ENCODE measurements at places on chromosomes 5 and 9. TPM values are rescaled to one million over a fixed set of nuclear protein-coding genes. Genes with fewer than 3 reads are reported as not detected.

GRCh38 chr5:167833456-167833855 is 458.0 kb upstream of the WWC1 start:
- H3K4me3 ChIP-seq: no peak overlapping the region
- no peak overlapping the region for H3K27ac ChIP-seq
- no peak for DNase-seq
- H3K4me1 ChIP-seq: no peaks in the 10 kb centered on the region

DNA sequence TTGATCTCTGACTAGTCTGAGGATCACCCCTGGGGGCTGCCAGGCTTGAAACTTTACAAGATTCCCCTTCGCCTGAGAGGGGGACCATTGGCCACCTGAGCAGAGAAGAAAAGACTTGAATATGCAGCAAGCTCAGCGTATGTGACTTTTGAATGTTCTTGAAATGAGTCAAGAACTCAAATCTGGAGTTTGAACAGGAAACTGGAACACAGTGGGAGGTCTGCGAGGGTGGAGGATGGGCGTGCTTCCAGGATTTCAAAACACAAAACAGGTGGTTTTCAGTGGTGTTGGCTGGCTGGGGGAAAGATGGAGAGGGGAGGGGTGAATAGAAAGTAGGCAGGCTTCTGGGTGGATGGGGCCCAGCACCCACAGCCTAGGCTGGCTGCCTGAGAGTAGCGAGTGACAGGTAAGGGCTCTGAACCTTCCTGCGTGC is 40.6 kb downstream of the TMEM174 start:
- H3K4me3 ChIP-seq: no peak overlapping the region
- peak; percentile 92 for DNase-seq
- no peak overlapping the region for H3K27ac ChIP-seq
- no peaks in the 10 kb centered on the region for H3K36me3 ChIP-seq
- 0 out of 2 replicates have a peak, but pooled peaks cover 3% of the 10 kb centered on the region for H3K27me3 ChIP-seq

DNA sequence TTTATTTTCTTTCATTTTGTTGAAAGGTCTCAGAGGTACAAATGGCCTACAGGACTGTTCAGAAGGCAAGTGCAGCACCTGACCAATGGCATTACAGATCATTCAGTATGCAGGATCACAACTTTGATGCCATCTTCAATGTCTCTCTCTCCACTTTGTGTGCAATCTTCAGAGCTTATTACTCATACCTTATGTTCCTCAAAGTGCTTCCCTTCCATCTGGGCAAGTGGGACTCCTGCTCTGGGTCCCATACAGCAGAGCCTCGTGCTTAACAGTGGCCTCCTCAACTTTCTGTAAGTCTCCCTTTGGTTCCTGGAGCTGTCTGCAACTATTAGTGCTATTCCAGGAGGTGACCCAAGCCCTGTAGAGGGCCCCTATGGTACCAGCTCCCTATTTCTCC is 358.4 kb upstream of the RPS23 start:
- no peak overlapping the region for H3K27ac ChIP-seq
- H3K36me3 ChIP-seq: no peaks in the 10 kb centered on the region
- H3K27me3 ChIP-seq: no peaks in the 10 kb centered on the region
- H3K4me3 ChIP-seq: no peak overlapping the region

DNA sequence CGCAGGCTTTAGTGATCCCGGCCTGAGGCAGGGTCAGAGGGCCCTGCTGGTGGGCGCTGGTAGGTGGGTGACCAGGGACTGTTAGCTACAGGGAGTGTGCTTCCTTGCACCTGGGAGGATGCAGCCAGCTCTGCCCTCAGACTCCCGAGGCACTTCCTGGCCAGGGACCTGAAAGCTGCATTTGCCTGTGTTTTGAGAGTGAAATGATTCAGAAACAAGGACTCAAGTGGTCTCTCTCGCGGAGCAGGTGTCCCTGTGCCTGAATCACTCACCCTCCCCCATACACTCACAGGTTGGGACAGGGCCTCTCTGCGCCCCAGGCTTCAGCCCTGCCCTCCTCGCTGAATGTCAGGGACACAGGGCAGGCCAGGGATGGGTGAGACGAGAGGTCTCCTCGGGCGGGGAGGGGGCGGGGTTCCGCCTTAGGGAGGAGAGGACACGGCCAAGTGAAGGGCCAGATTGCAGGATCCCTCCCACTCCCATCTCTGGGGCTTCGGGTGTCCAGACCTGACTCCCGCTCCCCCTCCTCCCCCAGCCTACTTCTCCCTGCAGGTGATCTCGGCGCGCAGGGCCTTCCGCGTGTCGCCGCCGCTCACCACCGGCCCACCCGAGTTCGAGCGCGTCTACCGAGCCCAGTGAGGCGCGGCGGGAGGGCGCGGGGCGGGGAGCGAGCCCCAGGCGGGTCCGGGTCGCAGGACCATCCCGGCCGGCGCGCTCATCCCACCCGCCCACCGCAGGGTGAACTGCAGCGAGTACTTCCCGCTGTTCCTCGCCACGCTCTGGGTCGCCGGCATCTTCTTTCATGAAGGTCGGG is 1.5 kb downstream of the LTC4S start:
- peaks cover 9% of the 10 kb centered on the region for H3K4me1 ChIP-seq
- peak overlapping the region; percentile 59 for H3K4me3 ChIP-seq
- peak overlapping the region; percentile 29 for H3K27ac ChIP-seq
- no peak for DNase-seq
- peaks cover 35% of the 10 kb centered on the region for H3K36me3 ChIP-seq
- no peaks in the 10 kb centered on the region for H3K27me3 ChIP-seq

DNA sequence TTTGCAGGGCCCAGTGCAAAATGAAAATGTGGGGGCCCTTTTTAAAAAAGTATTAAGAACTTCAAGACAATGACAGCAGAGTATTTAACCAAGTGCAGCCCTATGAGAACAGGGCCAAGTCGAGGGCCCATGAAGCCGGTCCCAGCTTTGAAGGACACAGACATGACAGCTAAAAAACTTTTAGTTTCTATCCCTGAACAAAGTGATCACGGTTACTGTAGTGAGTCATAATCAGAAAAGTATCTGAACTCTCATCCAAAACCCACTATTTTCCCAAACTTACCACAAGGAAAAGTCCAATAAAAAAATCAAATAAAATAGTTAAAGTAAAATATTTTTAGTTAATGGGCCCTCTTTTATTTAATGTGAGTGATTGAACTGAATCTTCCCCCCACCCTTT is 126.0 kb downstream of the MEF2C start:
- H3K4me3 ChIP-seq: no peak overlapping the region
- H3K4me1 ChIP-seq: no peaks in the 10 kb centered on the region
- no peak for DNase-seq
- no peaks in the 10 kb centered on the region for H3K27me3 ChIP-seq
- no peaks in the 10 kb centered on the region for H3K36me3 ChIP-seq

DNA sequence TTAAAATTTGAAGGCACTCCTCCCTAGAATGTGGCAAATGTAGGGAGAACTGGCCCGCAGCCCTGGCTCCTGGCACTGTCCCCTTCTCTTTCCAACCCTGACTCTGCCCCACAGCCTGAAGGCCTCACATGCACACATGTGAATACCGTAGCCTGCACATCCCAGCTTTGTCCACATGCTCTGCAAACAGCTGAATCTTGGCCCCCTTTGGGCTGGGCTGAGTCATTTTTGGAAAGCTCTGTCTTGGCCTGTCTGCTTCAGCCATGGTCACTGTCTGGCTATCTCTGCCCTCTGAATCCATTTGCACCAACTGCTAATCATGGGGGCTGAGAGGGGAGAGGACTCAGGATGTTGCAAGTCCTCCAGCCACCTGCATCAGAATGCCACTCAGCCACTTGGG is 22.1 kb upstream of the GALNT10 start:
- H3K4me1 ChIP-seq: no peaks in the 10 kb centered on the region
- no peak for DNase-seq
- H3K27ac ChIP-seq: no peak overlapping the region
- H3K27me3 ChIP-seq: peaks cover 35% of the 10 kb centered on the region

- DNase-seq: no peak
- H3K4me1 ChIP-seq: peaks cover 2% of the 10 kb centered on the region
- no peak overlapping the region for H3K27ac ChIP-seq
- no peaks in the 10 kb centered on the region for H3K36me3 ChIP-seq
- H3K27me3 ChIP-seq: peaks cover 79% of the 10 kb centered on the region
These were observed 5.7 kb downstream of the NR6A1 start for GRCh38 chr9:124765439-124765835.

Gene FIBCD1
- 1.1 TPM for total RNA-seq

All from IMR-90 (cell line).